ENCODE measurements at places on chromosomes 1 and 21.
A peak's percentile ranks its signal among the peaks of the same experiment; 100 is the strongest.

- DNase-seq = no peak
Observed at GRCh38 chr21:17466166-17466565, 46.7 kb upstream of the CXADR start.

- DNase-seq = no peak
Observed at GRCh38 chr1:115196296-115196695, 107.0 kb upstream of the TSPAN2 start.

- peak; percentile 19 for DNase-seq
Observed at GRCh38 chr1:28115267-28115666, 26.9 kb upstream of the EYA3 start.

- DNase-seq = no peak
Observed at GRCh38 chr1:195481293-195481692, 1126.9 kb downstream of the KCNT2 start.

DNA sequence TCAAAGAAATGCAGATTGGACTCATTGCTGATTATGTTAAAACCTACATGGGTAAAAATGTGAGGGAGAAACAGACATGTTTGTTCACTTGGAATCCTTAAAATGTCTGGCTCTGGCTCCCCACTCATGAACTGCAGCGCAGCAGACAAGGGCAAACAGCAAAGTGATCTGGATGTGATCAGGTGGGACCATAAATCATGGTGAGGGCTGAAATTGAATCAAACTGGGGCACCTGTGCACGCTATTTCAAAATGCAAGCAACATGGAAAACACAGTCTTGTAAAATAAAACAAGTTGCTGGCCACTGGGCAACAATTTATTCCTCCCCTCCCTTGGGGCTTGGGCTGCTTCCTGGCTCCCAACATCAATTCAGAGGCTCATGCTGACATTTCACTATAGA is 373.4 kb downstream of the SEC16B start:
- DNase-seq = no peak

DNA sequence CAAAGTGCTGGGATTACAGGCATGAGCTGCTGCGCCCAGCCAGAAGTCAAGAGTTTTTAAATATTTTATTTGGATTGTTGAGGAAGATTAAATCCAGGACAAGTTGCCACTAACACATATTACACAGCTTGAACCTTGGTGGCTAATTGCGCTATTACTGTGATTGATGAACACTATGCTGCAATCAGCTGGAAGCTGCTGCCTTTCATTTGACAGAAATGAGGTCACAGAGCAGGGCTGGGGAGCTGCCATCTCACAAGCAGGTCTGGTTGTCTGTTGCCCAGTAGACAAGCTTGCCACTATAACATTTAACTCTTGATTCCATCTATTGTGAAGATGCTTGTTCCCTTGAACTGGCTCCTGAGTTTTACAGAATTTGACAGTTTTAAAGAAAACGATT is 37.4 kb upstream of the NRDC start:
- DNase-seq = no peak

DNA sequence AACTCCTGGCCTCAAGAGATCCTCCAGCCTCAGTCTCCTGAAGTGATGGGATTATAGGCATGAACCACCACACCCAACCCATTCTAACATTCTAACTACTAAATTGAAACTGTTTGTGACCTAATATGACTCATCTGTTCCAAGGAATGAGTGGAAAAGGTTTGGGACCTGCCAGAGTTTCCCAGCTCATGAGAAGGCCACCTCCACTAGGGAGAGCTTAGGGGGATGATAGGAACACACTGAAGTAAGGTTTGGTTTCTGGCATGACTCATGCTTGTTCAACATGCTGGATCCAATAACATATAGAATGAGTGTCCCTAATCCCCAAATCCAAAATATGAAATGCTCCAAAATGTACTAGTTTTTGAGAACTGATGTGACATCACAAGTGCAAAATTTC is 18.9 kb upstream of the SCAF4 start:
- no peak for DNase-seq

DNA sequence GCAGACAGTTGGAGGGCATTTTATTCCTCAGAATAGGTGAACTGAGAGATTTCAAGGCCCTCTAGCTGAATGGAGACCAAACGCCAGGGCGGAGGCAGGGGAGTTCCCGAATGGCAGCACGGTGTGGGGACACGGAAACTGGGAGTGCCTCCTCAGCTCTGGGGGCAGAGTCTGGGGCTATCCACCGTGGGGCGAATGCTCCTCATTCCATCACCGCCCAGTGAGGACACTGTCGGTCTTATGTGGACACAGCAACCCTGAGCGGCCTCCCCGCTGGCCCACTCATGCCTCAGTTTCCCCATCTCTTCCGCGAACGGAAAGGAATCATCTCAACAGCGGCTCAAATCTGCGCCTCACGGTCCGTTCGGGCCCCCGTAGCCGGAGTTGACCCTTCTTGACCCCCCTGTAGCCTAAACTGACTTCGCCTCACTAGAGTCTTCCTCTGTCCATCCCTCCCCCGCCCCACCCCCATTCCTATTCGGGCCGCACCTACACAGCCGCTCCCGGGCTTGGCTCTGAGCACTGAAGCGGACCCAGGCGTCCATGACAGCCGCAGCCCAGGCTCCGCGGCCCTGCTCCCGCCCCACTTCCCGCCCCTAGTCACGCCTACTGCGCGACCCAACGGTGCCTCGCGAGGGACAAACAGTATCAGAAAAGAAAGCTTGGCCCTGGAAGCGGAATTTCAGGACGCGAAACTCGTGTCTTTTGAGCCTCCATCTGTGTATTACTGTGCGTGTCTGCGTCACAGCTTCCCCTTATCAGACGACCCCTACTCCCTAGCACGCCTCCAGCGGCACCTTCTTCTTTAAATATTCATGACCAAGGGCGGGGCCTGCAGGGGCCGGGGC is at the start of gene PEX11B:
Gene PEX11B (minus strand): TSS at position 574 of the 848 bp plus-strand sequence. CDS start 29 bp downstream, at position 545.
- peak; percentile 86 for DNase-seq

- no peak for DNase-seq
Observed at GRCh38 chr1:216542741-216543140, 119.5 kb upstream of the USH2A start.

- no peak for DNase-seq
Observed at GRCh38 chr21:31922881-31923280, 50.1 kb downstream of the HUNK start.

- DNase-seq = no peak
Observed at GRCh38 chr1:197358959-197359358, 90.9 kb downstream of the CRB1 start.

DNA sequence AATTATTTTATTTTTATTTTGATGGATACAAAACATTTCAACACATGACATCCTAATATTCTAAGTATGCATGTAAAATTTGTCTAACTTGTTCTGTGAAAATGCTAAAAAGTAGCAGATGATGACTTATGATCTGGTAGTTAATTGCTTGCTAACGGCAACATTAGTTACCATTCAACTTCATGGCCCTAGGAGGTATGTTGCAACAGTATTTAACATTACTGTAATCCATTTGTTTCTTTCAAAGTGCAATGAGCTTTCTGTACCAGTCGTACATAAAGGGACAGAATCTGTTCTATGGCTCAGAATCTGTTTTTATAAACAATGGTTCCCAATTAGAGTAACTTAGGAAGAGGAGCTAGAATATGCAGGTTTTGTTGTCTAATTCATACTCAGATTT is 91.5 kb upstream of the ZNHIT6 start:
- no peak for DNase-seq

GRCh38 chr1:236058141-236058934 is 6.6 kb downstream of the NID1 start:
- no peak for DNase-seq

DNA sequence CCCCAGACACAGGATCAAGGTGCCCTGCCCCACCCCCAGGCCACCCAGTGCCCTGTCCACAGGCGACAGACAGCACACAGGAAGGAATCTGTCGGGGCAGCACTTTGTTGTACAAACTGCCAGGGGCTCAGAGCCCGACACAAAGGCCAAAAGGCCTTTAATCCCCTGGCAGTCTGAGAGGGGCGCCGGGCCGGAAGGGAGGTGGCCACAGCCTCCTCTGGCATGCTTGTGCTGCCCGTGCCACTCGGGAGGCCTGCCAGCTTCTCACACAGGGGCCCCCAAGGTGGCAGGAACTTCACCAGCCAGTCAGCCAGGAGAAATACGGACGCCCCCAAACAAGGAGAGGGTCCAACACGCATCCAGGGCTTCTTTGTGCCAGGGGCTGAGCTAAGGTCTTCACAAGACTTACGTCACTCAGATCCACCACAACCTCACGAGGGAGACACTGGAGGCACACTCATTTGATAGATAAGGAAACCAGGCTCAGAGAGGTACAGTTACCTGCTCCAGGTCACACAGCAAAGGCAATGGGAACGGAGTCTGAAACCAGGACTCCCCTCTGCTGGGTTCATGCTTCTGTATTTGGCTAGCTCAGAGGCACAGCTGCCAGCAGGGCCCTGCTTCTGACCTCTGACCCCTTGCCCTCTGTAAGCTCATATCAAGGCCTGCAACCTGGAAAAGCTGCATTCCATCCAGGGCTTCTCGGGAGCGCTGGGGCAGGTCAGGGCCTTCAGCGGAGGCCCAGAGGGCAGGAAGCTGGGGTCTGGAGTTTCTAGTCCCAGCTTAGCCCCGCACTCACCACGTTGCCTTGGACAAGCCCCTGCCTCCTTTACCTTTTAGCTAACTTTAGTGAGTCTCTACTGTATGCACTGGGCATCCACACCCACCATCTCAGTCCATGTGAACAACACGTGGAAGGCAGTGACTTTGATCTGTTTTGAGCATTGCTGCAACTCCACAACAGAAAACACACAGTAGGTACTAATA is 34.8 kb downstream of the HSPG2 start:
- DNase-seq = no peak

- DNase-seq = no peak
Observed at GRCh38 chr21:37849506-37850102, 66.7 kb downstream of the KCNJ6 start.

DNA sequence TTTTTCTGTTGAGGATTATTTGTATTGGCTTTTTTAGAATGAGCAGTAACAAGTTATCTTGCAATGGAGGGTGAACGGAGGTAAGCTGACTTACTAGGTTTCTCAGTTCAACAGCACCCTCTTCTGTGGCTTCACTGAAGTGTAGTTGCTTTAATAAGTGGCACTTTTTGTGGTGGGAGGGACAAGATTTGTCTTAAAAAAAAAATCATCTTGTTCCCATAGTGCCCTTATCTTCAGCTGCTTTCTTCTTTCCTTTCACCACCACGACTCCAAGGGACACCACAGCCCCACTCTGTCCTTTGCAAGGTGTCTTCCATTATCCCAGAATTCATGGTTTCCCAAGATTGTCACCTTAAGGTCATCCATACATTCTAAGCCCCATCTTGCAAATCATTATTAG is 92.9 kb downstream of the PIGK start:
- no peak for DNase-seq

GRCh38 chr1:24045771-24046170 is 65.6 kb upstream of the SRSF10 start:
- DNase-seq = no peak

DNA sequence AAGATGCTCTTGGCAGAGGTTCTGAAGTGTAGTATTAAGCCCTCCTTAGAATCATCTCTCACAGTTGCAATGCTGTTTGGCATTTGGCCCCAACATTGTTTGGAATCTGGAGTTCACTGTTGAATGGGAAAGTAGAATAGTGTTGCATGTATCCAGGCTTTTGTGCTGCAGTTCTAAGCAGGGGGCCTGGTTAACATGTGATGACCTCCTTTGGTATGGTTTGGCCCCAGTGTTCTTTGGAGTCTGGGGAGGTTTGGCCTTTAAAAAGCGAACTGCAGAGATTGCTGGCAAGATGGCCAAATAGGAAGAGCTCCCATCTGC is 61.8 kb upstream of the PLD5 start:
- DNase-seq = no peak

- no peak for DNase-seq
Observed at GRCh38 chr1:15618655-15619525, 1.6 kb downstream of the DDI2 start.

DNA sequence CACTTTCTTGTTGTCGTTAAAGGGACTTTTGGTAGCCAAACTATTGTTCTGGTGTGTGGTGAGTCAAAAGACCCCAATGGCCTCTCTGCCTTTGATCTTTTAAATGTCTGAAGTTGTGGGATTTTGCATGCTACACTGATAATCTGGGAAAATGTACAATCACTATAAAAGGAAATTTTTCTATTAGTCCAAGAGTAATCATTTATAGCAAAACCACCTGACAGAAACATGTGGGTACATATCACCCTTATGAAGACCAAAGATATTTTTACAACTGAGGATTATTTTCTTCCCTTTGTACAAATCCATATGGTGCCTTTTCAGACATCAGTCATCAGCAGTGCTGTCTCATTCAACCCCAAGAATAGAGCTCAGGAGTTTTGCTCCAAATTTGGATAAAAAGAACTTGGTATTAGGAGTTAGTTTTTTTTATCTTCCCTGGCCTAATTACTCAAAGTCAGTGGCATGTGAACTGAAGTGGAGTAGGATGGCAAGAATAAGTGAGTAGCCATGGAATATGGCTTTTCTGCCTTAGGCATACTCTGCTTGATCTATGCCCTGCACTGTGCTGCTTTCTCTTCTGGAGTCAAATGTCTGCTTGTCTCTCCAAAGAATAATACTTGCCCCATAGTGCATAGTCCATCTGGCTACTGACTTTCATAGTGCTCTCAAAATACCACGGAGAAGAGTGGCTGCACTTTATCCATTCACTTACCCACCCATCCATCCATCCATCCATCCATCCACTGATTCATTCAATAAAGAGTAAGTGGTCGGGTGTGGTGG is 13.5 kb downstream of the GREM2 start:
- no peak for DNase-seq

DNA sequence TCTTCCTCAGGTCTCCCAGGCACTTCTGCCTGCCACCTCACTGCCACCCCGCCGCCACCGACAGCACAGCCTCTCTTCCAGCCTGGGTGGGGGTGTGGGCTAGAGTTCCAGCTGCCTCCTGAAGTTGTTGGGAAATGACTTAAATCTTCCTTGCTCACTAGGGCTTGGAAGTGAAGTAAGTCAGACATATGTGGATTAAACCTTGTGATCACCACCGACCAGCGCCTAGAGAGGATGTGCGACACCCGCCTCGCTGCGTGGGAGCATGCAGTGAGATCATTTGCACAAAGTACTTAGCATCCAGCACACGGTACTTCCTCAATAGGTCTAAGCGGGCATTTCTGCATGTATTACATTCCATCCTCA is 71.4 kb upstream of the FAM20B start:
- no peak for DNase-seq

GRCh38 chr1:36663772-36664430 is 181.2 kb upstream of the CSF3R start:
- no peak for DNase-seq

DNA sequence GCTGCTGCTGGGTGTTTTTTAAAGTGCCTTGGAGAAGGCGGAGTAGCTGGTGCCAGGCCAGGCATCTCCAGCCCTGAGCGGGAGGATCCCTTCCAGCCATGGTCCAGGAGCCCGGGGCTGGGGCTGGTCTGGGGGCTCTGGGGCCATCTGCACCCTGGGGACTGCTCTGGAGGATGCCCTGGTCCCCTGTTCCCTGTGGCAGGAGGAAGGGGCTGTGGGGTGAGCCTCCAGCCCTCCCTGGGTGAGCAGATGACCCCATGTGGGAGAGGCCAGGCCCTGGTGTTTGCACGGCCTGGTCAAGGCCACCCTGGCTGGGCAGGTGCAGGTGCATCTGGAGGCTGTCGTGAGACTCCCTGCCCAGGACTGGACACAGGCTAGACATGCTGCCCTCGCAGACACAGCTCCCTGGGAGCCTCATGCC is 56.7 kb downstream of the SLX9 start:
- no peak for DNase-seq
